Stimulated activated CD8-positive, alpha-beta memory T cell treated with anti-CD3 and anti-CD28 coated beads, Interleukin-4, amount 100 ng/mL, for 1 hour (primary cell): ENCODE measurements at places on chromosomes 13 and 19.

- no peak for DNase-seq
Observed at GRCh38 chr19:33464010-33464732, 57.4 kb downstream of the PEPD start.

GRCh38 chr13:26062853-26063444 is 11.1 kb upstream of the SHISA2 start:
- no peak for DNase-seq

- DNase-seq: no peak
Observed at GRCh38 chr13:51645154-51645650, 60.9 kb downstream of the WDFY2 start.

DNA sequence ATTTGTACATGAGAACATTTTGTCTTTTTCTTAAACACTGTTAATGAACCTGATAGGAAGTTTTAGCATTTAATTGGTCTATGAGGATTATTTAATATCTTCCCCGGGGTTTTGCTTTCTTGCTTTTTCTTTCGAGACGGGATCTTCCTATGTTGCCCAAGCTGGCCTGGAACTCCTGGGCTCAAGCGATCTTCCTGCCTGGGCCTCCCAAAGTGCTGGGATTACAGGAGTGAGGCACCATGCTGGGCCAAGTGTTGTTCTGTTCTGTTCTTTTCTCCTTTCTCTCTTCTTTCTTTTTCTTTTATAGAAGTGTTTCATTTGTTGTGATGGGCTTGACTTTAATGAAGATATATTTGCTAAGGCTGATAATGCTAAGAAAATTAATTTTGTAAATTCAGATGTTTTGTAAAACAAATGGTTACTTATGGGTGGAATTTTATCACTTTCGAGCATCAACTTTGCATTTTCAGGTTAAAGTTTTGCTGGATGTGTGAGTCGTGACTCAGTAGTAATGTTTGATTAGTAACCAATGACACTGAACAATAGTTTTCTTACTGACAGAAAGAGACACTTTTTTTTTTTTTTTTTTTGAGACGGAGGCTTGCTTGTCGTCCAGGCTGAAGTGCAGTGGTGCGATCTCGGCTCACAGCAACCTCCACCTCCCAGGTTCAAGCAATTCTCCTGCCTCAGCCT is 2.2 kb downstream of the PAN3 start:
- DNase-seq: no peak

GRCh38 chr13:35965226-35965927 is 165.8 kb downstream of the DCLK1 start:
- DNase-seq: no peak

- no peak for DNase-seq
Observed at GRCh38 chr13:102825921-102826706, 19.7 kb upstream of the ERCC5 start.

DNA sequence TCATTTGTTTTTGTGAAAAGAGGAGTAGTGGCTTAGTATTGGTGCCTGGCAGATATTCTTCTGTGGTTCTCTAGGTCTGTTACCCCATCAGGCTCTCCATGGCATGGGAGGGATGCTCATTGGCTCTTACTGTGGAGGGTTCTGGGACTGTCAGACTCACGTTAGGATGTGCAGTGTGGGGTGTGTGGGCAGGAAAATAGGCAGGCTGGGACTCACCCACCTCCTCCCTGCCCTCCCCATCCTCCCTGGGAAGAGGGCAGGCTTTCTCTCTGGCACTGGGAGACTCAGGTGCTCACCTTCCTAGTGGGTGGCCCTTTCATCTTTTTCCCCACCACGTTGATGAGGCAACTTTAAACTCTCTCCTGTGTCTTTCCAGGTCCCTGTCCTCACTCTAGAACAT is 44.2 kb downstream of the ZNF536 start:
- no peak for DNase-seq

GRCh38 chr19:17946965-17947784 is 14.4 kb downstream of the CCDC124 start:
- DNase-seq: no peak

DNA sequence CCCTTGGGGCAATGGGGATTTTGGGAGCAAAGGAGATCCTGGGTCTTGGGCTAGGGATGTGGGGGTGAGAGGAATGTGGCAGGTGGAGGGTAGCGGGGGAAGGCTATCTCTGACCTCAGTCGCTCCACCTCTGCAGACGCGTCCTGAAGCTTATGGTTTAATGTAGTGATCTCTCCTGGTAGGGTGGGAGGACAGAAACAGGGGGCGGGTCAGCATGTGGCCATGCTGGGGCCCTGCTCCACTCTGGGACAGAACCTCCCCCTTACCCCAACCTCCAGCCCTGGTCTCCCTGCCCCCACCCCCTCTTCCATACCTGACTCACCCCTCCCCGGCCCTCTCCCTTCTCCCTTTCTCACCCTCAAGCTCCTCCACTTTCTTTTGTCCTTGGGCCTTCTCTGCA is 1.4 kb downstream of the BST2 start:
- DNase-seq: no peak

DNA sequence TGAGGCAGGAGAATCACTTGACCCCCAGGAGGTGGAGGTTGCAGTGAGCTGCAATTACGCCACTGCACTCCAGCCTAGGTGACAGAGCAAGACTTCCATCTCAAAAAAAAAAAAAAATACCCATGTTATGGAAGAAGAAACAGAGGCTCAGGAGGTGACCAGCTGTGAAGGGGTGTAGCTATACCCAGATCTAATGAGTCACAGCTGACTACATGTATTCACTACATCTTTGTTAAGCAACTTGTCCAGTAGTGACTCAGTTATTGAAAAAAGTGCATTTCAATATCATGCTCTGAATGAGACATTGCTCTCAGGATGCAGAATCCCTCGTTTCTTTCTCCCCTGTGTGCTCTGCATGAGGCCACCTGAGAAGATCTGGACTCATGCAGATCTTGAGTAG is 16.1 kb upstream of the SPART start:
- no peak for DNase-seq

GRCh38 chr19:6516018-6516658 is 14.0 kb upstream of the TUBB4A start:
- peak; percentile 45 for DNase-seq

GRCh38 chr13:79987761-79988160 is 353.2 kb downstream of the SPRY2 start:
- no peak for DNase-seq

GRCh38 chr19:3243819-3244700 is 19.6 kb downstream of the CELF5 start:
- DNase-seq: no peak

DNA sequence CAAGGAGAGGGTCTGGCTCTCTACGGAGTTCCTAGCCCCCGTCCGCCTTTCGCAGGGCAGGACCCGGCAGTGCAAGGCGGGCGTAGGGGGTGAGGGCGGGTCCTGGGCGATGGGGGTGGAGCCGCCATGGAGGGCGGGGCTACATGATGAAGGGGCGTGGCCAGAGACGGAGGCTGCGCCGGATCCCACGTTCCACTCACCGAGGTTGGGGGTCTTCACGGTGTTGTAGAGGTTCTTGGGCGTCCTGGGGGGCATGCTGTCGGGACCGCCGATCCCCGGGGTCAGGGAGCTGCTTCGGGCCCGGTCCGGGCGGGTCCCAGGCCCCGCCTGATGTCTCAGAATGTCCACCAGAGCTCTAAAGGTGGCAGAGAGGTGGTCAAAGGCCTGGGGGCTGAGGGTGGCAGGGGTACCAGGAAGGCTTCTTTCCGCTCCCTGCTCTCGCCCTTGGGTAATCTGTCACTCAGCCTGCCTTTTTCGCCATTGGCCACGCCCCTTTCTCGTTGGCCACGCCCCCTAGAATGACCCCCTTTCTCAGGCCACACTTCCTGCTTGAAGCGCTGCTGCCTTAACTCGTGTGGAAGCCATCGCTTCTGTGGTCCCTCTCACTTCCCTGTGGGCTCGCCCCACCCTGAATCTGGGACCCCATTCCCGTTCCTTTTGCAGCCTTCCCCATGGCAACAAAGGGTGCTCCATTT is 2.5 kb downstream of the SHISA7 start:
- DNase-seq: no peak

- no peak for DNase-seq
Observed at GRCh38 chr19:10226376-10227025, 4.6 kb downstream of the S1PR2 start.

DNA sequence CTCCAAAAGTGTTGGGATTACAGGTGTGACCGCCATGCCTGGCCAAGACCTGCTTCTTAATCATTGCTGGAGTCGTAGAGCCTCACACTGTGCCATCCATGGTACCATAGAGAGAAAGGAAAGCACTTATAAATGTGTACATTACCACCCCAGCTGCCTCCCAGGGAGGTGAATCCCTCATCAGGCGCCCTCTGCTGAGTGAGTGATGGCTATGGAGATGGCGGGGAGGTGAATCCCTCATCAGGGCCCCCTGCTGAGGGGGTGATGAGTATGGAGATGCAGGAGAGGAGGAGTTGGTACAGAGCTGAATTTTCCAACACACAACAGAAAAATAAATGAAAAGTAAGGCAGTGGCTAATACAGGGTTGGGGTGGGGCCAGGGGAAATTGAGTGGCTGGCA is 263.4 kb downstream of the UQCRFS1 start:
- DNase-seq: no peak

DNA sequence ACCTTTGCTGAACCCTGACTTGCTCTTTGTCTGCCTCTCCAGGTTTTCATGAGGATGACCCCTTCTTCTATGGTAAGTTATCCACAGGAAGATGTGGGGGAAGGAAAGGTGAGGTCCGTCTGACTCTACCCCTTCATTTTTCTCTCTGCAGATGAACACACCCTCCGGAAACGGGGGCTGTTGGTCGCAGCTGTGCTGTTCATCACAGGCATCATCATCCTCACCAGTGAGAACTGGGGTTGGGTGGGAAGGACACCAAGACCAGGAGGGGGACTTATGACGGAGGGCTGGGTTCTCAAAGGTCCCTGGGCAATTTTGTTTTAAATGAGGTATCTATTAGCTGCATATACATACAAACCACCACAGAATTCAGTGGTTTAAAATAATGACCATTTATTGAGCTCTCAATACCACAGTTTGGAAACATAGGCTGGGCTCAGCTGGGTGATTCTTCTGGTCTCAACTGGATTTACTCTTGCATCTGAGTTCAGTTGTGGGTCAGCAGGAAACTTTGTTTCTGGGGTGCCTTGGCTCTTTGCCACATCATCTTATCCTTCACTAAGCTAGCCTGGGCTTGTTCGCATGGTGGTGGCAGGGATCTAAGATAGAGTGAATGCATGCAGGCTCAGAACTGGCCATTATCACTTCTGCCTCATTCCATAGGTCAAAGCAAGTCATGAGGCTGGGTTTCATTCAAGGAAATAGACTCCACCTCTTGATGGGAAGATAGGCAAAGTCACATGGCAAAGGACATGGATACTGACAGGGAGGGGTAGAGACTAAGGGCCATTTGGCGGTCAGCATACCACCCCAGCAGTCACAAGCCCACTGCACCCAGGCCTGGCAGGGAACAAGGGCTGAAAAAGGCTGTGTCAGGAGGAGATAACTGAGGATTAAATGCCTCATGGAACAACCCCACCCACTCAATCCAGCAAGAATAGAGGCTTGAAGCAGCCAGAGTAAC is 11.8 kb downstream of the FXYD5 start:
- no peak for DNase-seq

- DNase-seq: no peak
Observed at GRCh38 chr19:47374876-47375693, 26.0 kb downstream of the DHX34 start.

DNA sequence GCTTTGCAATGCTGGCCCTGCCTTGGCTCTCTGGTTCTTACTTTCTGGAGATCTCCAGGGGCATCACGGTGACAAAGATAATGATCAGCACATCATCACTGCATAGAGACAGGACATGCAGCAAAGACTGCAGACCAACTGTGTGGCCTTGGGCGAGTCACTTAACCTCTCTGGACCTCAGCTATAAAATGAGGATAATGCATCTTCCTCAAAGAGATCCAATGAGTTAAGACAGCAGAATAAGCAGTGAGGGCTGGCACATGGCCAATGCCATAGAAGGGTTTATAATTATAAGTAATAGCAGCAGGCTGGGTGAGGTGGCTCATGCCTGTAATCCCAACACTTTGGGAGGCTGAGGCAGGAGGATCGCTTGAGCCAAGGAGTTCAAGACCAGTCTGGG is 2.4 kb downstream of the MAG start:
- DNase-seq: no peak

DNA sequence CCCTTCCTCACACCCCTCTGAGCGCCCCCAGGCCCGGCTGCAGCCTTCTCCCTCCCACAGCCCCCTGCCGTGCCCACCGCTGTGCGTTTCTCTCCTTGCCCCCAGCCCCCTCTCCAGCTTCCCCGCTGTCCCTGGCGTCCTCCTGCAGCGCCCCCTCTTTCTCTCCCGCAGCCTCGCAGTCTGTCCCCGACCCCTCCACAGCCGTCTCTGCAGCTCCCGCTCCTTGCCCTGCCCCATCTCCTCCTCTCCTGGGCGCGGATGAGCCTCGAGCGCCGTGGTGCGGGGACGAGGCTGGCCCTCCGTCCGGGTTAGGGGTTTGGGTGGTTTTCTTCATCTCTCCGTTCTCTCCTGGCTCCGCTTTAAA is 1.1 kb downstream of the KMT5C start:
- no peak for DNase-seq

GRCh38 chr19:29449371-29449770 is 76.4 kb upstream of the VSTM2B start:
- DNase-seq: no peak

DNA sequence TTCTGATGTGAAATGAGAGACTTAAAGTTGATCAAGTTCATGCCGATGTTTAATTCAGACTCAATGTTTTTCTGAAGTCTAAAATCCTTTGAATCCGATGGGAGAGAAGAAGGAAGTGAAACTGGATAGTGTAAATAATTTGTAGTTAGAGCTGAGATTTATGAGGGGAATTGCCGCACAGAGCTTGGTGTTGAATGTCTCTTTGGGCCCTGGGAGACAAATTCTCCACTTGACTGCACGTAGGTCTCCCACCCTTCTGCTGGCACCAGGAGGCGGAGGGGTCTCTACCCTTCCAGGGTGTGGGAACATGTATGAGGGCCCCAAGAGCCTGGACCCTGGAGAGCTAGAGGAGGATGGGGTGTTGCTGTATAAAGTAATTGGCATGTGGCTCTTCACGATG is 140.8 kb upstream of the SERP2 start:
- DNase-seq: no peak

DNA sequence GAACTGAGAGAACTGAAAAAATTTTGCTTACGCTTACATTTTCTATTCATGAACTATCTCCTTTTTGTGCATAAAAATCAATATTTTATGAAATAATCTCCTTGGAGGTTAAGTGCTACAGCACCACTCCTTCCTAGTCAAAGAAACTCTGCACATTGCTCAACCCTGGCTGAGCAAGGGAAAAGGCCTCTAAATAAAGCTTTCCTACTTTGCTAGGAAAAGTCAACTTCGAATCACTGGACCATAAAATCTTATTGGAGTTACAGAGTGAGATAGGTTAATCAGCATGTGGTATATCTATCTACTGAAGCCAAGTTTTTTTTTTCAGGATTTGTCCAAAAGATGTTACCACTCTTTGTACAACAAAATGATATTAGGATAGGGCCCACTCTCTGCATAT is 57.5 kb upstream of the HMGB1 start:
- no peak for DNase-seq

- no peak for DNase-seq
Observed at GRCh38 chr13:97758317-97758716, 195.2 kb upstream of the IPO5 start.
